ENCODE measurements at places on chromosomes 4 and X.
A peak's percentile ranks its signal among the peaks of the same experiment; 100 is the strongest.

DNA sequence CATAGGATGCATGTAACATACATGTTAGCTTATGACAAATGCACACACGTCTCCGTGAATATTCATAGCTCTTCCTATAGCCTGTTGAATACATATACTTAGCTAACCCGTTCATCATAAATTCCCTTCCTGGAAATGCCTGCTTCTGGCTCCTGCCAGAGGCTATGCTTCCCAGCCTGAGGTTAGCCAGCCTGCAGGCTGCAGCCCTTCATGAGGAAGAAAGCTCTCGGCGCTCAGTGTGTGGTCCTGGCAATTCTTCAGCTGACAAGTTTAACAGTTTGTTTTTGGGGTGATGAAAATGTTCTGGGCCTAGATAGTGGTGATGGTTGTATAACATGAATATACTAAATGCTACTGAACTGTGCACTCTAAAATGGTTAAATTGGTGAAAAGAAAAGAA lies 48.8 kb upstream of the MAN2B2 start:
- no peak overlapping the region for H3K4me3 ChIP-seq
- H3K36me3 ChIP-seq: no peaks in the 10 kb centered on the region
- no peaks in the 10 kb centered on the region for H3K27me3 ChIP-seq
- no peaks in the 10 kb centered on the region for H3K4me1 ChIP-seq

- no peak overlapping the region for H3K27ac ChIP-seq
- H3K4me3 ChIP-seq: no peak overlapping the region
- H3K36me3 ChIP-seq: no peaks in the 10 kb centered on the region
- no peaks in the 10 kb centered on the region for H3K27me3 ChIP-seq
These were observed 89.2 kb upstream of the GLRA2 start for GRCh38 chrX:14440106-14440505.

GRCh38 chr4:153884325-153884724 lies 95.4 kb upstream of the SFRP2 start:
- H3K27ac ChIP-seq: no peak overlapping the region
- H3K4me3 ChIP-seq: no peak overlapping the region
- no peaks in the 10 kb centered on the region for H3K36me3 ChIP-seq

- H3K27me3 ChIP-seq: no peaks in the 10 kb centered on the region
- no peaks in the 10 kb centered on the region for H3K36me3 ChIP-seq
- no peak overlapping the region for H3K4me3 ChIP-seq
- no peaks in the 10 kb centered on the region for H3K4me1 ChIP-seq
These were observed 95.9 kb upstream of the SCOC start for GRCh38 chr4:140277576-140277975.

DNA sequence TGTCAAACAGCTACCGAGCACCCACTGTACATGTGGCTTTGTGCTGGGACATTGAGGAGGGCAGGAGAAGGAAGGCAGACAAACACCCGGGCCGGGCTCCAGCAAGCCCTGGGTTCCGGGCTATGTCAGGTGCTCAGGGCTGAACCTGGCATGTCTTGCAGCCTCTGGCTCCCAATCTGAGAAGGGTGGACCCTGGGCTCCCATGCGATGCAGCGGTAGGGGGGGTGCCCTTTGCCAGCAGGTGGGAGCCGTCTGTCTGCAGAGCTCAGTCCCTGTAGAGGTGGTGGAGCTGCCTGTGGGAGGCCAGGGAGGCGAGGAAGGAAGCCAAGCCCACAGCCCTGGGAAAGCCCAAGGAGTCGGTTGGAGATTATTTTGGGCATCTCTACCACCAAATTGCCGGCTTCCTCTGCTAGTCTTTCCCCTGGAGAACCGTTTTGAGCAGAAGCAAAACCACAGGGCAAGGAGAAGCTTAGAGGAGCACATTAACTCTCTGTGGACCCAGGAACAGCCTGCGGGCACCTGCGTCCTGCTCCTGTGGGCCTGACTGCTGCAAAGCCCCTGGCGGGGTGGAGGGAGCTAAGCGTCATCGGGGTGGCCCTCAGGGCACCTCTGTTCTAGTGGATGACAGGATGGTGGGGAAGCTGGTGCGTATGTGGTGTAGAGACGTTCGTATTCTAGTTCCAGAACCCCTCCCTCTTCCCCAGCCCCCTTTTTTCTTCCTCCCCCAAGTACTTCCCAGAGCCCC lies 10.3 kb downstream of the CPZ start:
- no peak for DNase-seq
- H3K27ac ChIP-seq: no peak overlapping the region
- no peaks in the 10 kb centered on the region for H3K36me3 ChIP-seq
- H3K27me3 ChIP-seq: no peaks in the 10 kb centered on the region
- H3K4me1 ChIP-seq: no peaks in the 10 kb centered on the region

DNA sequence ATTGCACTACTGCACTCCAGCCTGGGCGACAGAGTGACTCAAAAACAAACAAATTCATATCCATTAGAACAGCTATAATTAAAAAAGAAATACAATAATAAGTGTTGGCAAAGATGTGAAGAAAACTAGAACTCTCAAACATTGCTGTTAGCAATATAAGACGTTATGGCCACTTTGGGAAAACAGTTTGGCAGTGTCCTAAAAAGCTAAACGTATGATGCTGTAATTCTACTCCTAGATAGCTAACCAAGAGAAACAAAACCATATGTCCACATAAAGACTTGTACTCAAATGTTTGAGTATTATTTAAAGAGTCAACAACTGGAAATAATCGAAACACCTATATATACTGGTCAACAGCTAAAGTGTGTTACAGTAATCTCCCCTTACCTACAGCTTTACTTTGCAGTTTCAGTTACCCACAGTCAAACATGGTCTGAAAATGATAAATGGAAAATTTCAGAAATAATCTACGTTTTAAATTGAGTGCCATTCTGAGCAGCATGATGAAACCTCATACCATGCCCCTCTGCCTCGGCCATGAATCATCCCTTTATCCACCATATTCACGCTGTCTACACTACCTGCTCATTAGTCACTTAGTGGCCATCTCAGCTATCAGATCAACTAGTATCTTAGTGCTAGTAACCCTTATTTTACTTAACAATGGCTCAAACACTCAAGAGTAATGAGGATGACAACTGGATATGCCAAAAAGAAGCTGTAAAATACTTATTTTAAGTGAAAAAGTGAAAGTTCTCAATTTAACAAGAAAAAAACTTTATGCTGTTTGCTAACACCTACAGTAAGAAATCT lies 4.9 kb downstream of the ELF2 start:
- H3K36me3 ChIP-seq: no peaks in the 10 kb centered on the region
- H3K4me1 ChIP-seq: peaks cover 46% of the 10 kb centered on the region
- no peak overlapping the region for H3K4me3 ChIP-seq
- no peaks in the 10 kb centered on the region for H3K27me3 ChIP-seq

DNA sequence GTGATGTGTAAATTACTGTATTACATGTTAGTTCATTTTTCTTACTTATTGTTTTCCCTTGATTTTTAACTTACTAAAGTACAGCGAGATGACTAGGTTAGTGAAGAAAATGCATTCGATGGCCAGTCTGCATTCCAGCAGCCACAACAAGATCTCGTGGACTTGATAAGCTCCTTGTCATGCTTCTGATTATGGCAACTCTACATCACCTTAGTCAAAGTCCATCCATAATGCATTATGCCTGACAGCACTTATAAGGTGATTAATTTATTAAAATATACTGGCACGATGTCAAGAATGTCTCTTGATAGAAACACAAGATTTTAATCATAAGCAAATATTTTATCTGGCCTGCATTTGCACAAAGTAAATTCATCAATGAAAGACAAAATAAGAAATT lies 109.9 kb upstream of the NAP1L5 start:
- H3K27me3 ChIP-seq: no peaks in the 10 kb centered on the region
- H3K27ac ChIP-seq: no peak overlapping the region
- no peaks in the 10 kb centered on the region for H3K36me3 ChIP-seq
- H3K4me3 ChIP-seq: no peak overlapping the region

DNA sequence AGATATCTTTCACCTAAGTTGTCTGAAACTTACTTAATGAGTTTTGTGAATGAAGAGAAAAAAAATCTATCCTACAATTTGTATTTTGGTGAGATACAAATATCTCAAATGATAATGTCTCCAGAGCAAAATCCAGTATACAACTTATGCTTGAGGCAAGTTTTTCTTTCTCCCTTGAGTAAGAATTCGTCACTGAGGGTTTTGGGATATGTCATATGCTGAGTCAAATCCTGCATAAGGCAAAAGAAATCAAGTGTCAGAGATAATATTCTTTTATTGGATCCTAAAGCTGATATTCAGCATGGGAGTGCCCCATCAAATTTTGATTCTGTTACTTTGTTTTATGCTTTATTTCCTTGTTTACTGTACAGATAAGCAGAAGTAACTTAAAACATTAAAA lies 1308.6 kb downstream of the ARAP2 start:
- no peaks in the 10 kb centered on the region for H3K36me3 ChIP-seq
- no peak overlapping the region for H3K4me3 ChIP-seq
- H3K27me3 ChIP-seq: no peaks in the 10 kb centered on the region
- no peaks in the 10 kb centered on the region for H3K4me1 ChIP-seq
- no peak for DNase-seq
- no peak overlapping the region for H3K27ac ChIP-seq

DNA sequence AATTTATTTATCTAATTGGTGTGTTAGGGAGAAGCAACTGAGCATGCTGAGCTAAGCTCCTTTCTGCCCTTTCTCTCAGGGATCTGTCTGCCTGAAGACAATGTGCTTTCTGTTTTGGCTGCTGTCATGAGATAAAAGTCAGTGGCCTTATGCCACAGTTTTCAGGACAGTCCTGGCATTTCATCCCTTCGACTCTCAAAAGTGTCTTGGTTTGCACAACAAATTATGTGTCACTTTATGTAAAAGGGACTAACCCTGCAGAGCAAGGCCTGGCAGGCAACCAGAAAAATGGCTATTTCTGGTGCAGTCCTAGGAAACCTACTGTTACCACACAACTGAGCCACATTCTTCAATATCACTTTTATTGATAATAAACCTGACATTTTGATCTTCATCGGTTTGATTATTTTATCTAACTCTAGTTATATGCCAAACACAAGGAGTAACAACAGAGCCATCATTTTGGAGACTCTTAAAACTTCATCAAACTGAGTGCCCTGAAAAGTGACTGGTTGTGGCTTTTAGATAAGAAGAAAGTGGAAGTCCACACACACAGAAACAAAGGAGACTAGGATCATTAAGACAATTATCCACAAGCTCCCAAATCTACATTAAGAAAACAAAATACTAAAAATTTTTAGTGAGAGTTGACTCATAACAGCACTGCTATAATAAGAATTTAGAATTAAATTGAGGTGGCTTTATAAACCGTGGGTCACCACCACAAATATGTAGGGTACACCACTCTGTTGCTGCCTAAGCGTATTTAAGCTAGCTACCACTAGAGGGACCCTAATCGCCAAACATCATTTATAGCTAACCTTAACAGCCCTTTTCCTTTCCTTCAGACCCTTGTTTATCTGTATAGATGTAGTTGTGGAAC lies 95.9 kb upstream of the PTPN13 start:
- H3K4me3 ChIP-seq: no peak overlapping the region
- no peak for DNase-seq
- no peaks in the 10 kb centered on the region for H3K36me3 ChIP-seq
- H3K27ac ChIP-seq: no peak overlapping the region
- peaks cover 14% of the 10 kb centered on the region for H3K4me1 ChIP-seq

- H3K4me1 ChIP-seq: peaks cover 54% of the 10 kb centered on the region
- no peaks in the 10 kb centered on the region for H3K36me3 ChIP-seq
- H3K4me3 ChIP-seq: peak overlapping the region; percentile 82
- H3K27ac ChIP-seq: peak overlapping the region; percentile 97
- no peaks in the 10 kb centered on the region for H3K27me3 ChIP-seq
- peak; percentile 84 for DNase-seq
These were observed 126.0 kb upstream of the ENPP6 start for GRCh38 chr4:184343502-184344177.

- no peaks in the 10 kb centered on the region for H3K4me1 ChIP-seq
- no peak overlapping the region for H3K4me3 ChIP-seq
- H3K27me3 ChIP-seq: no peaks in the 10 kb centered on the region
- DNase-seq: no peak
- H3K36me3 ChIP-seq: peaks cover 3% of the 10 kb centered on the region
- H3K27ac ChIP-seq: no peak overlapping the region
These were observed 7.4 kb downstream of the CFAP97 start for GRCh38 chr4:185196437-185196836.

DNA sequence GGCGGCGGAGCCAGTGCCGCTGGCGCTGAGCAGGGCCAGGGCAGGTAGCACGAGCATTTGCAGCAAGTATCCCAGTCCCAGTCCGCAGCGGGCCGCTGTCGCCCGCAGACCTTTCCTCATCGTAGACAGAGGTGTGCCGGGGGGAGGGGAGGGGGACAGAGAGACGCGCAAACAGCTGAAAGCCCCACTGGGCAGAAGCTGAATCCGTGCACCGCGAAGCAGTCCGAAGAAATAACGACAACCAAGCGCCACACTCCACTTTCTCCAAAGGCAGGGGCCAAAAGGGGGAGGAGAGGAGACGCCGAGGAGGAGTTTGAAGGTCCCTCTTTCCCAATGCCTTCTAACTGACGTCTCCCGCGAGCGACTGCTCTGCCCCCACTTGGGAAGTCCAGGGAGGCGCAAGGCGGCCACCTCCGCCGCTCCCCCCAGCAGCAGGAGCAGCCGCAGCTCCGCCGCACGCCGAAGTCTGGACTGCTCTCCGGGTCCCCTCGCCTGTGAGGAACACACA lies at the start of gene UNC5C:
UNC5C (minus strand) TSS at position 236 of the 508 bp plus-strand sequence.
- peaks cover 6% of the 10 kb centered on the region for H3K4me1 ChIP-seq
- peak within 1 kb of the TSS; percentile 52 for H3K4me3 ChIP-seq
- H3K27ac ChIP-seq: peak within 1 kb of the TSS; percentile 40
- peaks cover 33% of the 10 kb centered on the region for H3K27me3 ChIP-seq
- no peak for DNase-seq
- no peaks in the 10 kb centered on the region for H3K36me3 ChIP-seq

- H3K4me3 ChIP-seq: no peak overlapping the region
- DNase-seq: no peak
These were observed 312.2 kb upstream of the DIAPH2 start for GRCh38 chrX:96372313-96373046.

- no peaks in the 10 kb centered on the region for H3K36me3 ChIP-seq
- no peaks in the 10 kb centered on the region for H3K27me3 ChIP-seq
- H3K4me1 ChIP-seq: no peaks in the 10 kb centered on the region
These were observed 523.6 kb downstream of the TRAM1L1 start for GRCh38 chr4:116561768-116562167.

DNA sequence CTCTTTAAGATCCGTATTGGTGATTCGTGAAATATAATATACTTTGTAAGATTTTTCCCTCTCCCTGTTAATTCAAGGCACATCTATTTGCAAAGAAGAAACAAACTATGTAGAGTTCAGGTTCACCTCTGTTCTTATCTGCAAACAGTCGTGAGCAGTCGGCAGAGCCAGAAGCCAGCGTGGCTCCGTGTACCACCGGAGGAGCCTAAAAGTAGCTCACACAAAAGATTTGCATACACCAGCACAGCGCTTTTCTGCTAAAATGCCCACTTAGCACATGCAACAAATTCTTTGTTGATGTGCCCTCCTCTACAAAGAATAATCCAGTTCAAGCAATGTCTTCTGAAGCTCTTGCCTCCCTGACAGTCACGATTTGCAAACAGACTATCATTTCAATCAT lies 416.0 kb upstream of the TENM3 start:
- H3K27ac ChIP-seq: no peak overlapping the region
- H3K27me3 ChIP-seq: no peaks in the 10 kb centered on the region
- H3K4me3 ChIP-seq: no peak overlapping the region
- DNase-seq: no peak
- H3K36me3 ChIP-seq: no peaks in the 10 kb centered on the region
- no peaks in the 10 kb centered on the region for H3K4me1 ChIP-seq

Measured in gastrocnemius medialis (tissue), 4 donors.